ENCODE measurements at places on chromosomes 3 and 15.
A peak's percentile ranks its signal among the peaks of the same experiment; 100 is the strongest.

- DNase-seq, result no peak
Observed at GRCh38 chr15:47708161-47708980, 8.9 kb upstream of the SEMA6D start.

DNA sequence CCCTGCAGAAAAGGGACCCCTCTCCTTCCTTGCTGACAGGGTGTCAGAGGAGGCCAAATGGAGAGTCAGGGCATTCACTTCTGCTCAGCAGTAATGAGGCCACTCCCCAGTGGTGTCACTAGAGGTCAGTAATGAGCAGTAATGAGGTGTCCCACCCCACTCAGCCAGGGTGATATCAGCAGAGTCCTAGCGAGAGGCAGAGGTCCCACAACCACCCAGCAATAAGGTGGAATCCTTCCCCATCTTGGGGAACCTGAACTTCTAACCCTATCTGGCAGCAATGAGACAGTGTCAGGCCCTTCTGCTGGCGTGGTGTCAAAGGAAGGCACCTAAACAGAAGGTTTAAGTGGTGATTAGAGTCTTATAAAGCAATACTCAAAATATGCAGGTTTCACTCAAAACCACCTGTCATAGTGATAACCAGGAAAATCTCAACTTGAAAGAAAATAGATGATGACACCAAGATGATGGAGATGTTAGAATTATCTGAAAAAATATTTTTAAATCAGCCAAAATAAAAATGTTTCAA is 12.9 kb downstream of the OCA2 start:
- peak; percentile 79 for DNase-seq

GRCh38 chr3:40490916-40491315 is 14.0 kb downstream of the ZNF619 start:
- no peak for DNase-seq

DNA sequence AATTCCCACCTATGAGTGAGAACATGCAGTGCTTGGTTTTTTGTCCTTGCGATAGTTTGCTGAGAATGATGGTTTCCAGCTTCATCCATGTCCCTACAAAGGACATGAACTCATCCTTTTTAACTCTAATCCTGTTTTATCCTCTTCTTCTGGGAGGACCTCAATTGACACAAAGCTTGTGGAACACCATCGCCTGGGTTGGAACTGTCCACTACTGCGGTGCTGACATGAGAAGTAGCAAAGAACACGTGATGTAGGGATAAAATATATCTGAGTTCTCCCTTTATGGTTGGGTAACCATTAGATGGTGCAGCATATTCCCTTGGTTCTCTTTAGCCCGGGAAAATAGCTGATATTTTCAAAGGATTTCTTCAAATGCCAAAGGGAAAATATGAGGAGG is 105.3 kb upstream of the TOPAZ1 start:
- DNase-seq, result no peak
